Hematopoietic multipotent progenitor cell treated with erythropoietin and hydrocortisone succinate and interleukin-3 and kit ligand, for 8 days (in vitro differentiated cells): ENCODE measurements at places on chromosomes 2 and 18.

- peak; percentile 22 for DNase-seq
Observed at GRCh38 chr2:8754106-8754776, 72.4 kb downstream of the ID2 start.

DNA sequence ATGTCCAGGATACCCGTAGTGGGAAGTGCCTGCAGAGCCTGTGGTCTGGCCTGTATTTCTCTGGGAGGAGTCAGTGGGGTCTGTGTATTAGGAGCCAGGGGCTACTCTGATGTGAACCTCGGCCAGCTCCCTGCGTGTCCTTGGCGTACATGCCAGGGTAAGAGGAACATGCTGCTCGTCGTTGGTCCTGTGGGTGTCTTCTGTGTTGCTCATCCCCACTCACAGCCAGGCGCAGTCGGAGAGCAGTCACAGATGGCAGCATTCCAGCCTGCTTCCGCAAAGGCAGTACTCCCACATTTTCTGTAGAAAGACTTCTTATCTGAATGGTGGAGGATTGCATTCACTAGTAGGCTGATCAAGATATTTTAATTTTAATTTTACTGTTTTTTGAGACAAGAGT, 84.9 kb downstream of the DGKD start:
- DNase-seq: no peak

DNA sequence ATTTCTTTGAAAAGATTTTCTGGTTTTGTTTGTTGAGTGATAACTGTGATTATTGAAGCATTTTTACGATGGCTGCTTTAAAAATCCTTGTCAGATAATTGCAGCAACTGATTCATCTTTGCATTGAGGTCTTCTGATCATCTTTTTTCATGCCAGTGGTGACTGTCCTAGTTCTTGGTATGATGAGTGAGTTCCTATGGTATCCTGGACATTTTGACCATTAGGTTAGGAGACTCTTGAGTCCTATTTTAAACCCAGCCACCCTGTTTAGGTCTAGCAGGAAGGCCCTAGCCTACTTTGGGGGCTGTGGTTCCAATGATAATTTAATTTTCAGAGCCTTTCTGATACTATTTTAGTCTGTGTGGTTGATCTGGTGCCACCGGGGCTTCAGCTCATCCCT, 72.7 kb upstream of the REV1 start:
- no peak for DNase-seq

DNA sequence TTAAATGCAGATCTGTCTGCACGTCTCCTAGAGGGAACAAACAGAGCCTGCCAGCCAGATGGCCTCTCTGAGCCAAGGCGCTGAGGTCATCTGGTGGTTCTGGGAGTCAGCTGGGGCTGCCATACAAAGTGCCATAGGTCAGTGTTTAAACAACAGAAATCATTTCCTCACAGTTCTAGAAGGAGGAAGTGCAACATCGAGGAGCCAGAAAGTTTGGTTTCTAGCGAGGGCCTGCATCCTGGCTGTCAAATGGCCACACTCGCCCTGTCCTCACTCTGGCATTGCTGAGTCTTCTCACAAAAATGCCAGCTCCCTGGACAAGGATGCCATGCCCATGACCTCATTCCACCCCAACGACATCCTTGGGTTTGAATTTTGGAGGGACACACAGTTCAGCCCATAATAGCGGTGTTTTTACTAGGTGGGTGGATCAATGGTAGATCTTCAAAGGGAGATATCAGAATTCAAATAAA, 59.6 kb downstream of the MYT1L start:
- no peak for DNase-seq

- DNase-seq: no peak
Observed at GRCh38 chr2:209424781-209425470, 1.1 kb downstream of the MAP2 start.

DNA sequence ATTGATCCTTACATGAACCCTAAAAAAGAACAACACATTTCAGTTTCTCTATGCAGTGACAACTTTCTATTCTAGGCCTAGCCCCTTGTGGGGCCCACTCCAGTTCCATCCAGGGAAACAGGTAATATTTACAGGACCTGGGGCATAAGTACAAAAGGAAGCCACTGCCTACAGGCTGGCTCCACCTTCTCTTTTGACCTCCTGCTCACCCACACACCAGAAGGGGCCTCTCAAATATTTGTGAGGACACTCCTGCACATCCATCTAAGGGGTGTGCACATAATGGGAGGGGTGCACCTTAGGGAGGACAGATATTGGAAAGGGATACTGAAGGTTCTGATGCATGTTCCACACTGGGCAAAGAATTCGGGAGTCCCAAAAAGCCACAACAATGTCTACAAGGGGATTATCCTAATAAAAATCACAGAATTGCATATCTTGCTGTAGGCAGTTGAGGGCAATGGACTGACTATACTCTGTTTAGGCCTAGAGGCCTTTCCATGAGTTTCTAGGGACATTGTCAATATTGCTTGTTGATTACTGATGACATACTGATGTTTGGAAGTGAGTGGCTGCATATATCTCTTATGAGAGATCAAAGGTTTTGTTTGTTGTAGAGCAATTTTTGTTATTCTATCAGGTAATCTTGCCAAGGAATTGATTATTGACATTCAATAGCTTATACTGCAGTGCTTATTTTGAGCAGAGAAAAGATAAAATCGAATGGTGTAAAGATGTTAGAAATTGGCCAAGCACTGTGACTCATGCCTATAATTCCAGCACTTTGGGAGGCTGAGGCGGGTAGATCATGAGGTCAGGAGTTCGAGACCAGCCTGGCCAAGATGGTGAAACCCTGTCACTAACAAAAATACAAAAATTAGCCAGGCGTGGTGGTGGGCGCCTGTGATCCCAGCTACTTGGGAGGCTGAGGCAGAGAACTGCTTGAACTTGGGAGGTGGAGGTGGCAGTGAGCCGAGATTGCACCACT, 23.8 kb upstream of the HNRNPA3 start:
- DNase-seq: no peak

DNA sequence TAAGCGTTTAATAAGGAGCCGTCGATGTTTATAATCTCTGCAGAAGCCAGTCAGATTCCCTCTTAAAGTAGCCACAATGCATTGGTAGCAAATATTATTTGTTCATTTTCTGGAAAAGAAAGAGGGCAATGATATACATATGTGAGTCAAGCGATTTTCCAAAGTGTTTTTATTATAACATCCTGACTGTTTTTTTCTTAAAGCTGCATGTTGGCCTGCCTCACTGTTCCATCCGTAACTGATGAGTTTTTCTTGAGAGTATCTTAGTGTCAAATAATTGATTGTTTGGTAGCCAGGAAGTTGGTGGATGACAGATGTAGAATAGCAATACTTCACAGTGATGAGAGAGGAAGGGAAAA, 3.7 kb downstream of the TSHZ1 start:
- DNase-seq: no peak

DNA sequence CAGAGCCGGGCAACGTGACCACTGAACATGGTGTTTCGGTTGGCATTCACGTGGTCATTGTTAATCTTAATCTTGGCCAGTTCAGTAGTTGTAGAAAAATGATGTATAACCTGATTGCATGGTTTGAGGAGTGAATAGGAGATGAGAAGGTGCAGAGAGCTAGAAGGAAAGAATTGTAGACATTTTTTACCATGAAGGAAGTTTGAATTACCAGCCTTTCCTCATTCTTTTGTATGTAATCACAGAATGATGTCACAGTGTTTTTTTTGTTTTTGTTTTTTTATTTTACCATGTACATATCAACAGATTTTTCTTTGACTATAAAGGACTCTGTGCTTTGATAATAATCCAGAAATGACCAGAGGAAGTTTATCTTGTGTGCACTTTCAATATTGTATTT, 126.3 kb downstream of the LTBP1 start:
- no peak for DNase-seq

DNA sequence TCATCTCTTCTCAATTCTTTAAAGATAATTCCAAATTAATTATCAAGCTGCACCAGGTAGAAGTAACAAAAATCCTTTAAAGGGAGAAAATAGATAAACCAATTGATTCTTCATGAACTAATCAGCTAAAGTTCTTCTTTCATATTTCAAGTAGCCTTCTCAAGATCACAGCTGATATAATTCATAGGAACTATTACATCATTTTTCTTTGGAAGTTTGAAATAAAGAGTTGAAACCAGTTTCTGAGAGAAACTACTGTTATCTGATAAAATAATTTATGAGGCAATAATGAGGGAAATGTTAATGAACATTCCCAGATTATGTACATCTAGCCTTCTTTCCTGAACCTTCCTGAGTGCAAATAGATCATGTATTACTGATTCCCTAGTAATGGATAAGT, 484.9 kb downstream of the METTL4 start:
- DNase-seq: no peak

DNA sequence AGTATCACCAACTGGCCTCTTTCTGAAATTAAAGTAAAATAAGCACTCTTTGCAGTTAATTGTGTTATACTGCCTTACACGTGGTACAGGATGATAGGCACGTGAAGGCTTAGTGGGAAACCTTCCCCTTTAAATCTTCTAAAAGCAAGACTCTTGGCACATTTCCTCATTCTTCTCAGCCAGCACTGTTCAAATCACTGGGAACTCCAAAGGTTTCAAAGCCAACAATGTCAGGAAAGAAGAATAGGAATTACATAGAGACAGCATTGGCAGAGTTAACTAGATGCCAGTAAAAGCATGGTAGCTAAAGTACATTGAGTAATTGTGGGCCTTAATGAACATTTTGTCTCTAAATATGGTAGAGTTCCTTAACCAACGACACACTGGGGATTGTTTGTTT, 96.4 kb downstream of the DTNA start:
- DNase-seq: no peak

DNA sequence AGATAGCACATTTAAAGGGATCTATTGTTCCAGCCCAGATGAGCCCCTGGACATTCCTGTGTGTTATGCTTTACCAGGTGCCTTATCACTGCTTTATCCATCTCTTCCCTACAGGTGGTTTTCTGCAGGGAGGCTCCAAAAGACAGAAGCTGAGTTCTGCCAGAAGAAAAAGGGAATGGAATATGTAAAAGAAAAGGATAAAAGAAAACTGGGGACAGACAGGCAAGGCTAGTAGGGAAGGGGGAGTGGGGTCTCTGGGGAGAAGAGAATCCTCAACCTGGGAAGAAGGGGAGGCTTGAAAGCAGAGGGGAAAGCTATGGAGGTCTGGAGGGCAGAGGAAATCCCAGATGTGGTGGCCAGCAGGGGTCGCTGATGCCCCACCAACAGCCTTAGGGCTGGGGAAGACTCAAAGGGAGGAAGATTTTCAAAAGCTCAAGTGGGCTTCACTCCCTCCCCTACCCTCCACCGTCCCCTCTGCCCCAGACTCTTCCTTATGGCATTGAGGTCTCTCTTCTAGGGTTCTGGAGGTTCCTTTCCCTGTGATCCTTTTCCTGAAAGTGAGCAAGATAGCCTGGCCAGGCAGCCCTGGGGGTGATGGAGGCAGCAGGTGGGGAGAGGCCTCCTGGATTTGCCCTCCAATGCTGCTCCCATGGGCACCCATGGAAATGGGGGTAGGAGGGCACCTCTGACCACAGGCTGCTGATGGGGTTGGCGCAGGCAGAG, 178.1 kb upstream of the PKDCC start:
- DNase-seq: peak; percentile 55

DNA sequence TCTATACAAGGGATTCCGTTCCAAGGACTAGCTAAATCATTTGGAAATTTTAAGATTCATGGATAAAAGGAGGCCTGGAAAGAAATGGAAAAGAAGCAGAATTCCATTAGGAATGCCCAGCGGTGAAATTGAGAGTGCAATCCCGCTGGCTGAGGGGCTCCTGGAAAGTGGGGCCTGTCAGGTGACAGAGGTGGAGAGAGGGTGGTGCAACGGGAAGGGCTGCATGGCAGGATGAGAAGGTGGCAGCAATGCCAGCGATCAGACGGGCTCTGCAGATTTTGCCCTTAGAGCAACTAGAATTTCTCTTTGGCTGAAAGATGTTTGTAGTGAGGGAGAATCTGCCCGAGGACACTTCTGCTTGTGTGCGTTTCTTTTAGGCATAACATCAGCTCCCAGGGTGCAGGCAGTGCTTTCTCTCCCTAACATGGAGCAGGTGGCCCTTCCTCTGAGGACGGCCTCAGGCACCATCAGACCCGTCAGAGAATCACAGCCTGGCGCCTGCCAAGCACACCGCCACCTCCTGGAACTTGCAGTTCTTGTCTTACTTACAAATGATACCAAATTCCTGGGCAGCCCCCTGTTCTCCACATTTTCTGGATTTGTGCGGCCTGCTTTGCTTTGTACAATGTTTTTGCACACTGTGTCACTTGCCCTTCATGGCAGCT, 261.6 kb downstream of the NDUFA10 start:
- DNase-seq: no peak

DNA sequence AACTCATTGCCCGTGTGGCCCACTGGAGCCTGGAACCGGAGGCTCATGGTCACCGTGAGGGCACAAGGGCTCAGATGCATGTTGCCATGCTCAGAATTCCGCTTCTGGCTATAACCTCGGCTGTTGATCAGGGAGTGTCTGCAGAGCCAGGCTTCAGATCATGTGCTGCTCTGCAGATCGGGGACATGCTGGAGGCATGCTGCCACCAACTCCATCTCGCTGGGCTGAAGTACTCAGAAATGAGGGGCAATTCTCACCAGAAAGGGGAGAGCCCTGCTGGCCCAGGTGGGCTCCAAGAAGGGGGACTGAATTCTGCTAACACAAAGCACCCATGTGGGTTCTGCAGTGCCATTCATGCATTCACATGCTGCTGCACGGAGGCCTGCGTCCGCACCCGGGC, 269.2 kb upstream of the PXDN start:
- no peak for DNase-seq

DNA sequence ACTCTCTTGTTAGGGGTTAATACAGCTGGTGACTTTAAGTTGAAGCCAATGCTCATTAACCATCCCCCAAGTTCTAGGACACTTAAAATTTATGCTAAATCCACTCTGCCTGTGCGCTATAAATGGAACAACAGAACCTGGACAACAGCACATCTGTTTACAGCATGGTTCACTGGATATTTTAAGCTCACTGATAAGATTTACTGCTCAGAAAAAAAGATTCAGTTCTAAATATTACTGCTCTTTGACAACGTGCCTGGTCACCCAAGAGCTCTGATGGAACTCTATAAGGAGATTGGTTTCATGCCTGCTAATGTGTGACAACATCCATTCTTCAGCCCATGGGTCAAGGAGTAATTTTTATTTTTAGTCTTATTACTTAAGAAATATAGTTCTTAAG, 27.5 kb downstream of the RNF103 start:
- no peak for DNase-seq

DNA sequence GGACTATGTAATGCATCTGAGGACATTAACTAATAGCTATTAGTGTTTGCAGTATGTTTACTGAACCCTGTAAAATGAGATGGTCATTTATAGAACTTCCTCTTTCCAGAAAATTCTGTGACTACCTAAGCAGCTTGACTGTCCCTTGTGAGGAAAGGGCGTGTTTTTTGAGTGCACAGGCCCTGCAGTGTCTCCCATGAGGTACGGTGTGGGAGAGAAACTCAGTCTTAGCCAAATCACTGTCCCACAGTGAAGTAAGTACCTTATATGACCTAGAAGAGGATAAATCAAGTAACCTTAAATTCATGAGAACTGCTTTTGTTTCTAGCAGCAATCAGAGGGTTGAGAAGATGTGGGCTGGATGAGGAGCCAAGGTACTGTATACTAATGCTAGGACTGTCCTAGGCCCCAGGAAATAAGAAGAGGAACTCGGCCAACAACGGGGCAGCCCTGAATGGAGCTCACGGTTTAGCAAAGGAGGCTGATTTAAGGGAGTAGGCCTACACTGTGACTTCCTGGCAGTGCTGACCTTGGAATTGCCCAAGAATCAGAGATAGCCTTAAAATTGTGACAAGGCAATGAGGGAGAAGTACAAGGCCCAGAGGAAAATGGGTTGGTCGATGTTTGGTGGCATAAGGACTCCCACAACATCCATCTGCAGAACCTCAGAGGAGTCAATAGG, 103.5 kb upstream of the CTAGE1 start:
- no peak for DNase-seq

GRCh38 chr2:27653397-27653796, 10.0 kb downstream of the SUPT7L start:
- DNase-seq: no peak
